Renal cortical epithelial cell (primary cell): ENCODE measurements at places on chromosomes 3 and 15. TPM values are rescaled to one million over a fixed set of nuclear protein-coding genes. Genes with fewer than 3 reads are reported as not detected.

GRCh38 chr3:142225885-142226215 is 465 bp upstream of the GK5 start:
- no peak for DNase-seq

GRCh38 chr3:144875211-144875610 is 903.6 kb downstream of the DIPK2A start:
- DNase-seq = no peak

DNA sequence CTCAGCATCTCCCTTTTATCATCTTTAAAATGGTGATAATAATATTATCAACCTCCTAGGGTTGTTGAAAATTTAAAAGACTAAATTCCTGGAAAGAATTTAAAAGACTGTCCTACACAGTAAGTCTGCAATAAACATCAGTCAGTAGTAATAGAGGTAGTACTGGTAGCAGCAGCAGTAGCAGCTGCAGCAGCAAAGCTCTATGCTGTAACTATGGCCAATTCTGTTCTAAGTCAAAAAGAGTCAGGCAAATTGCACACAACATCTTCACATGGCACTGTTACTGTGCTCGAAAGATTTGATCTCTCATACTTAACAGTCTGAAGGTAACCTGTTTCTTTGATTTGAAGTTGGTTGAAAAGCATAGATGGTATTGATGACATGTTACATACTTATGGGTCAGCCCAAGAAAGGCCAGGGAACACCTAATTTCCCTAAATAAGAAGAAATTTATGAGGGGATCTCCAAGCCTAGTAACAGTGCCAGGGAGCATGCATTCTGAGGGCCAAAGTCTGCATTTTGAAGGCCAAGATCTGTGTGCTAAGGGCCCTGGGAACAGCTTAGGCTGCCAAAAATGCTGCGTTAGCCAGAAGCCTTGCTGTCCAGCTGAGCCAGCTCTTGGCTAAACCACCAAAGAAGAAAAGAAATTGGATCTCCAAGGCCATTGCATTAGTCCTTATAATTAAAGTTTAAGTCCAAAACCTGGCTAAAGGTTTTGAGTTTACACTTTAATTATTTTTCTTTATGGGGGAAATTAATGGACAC is 68.2 kb downstream of the SIDT1 start:
- no peak for DNase-seq

DNA sequence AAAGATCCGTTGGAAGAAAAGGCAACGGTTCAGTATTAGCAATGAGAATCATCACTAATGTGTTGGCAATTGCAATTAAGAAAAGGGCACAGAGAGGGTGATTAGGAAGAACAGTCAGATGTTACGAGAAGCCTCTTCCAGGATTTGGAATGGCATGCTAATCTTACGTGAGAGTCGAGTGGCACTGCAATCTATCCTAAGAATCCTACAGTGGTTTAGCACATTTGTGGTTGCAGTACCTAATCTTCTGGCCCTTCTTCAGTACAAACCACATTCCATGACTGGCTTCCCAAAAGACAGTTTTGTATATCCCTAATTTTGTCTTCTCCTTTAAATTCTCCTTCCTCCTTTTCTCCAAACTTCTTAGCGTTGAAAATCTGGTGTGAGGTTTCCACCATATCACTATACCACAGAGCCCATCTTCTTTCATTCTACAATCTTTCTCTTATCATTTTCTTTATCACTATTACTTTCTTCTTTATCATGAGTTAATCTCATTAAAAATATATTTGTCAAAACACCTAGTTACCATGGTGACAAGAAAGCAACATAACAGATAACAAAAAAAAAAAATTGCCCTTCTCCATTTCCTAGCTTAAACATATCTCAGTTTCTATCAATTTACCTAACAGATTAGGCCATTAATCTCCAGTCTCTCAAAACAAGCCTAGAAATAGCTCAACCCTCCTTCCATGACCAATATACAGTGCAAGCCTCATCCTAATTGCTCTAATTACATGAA is 60.1 kb downstream of the IGSF11 start:
- DNase-seq = no peak

GRCh38 chr15:70466305-70466704 is 297.1 kb downstream of the UACA start:
- DNase-seq = no peak

DNA sequence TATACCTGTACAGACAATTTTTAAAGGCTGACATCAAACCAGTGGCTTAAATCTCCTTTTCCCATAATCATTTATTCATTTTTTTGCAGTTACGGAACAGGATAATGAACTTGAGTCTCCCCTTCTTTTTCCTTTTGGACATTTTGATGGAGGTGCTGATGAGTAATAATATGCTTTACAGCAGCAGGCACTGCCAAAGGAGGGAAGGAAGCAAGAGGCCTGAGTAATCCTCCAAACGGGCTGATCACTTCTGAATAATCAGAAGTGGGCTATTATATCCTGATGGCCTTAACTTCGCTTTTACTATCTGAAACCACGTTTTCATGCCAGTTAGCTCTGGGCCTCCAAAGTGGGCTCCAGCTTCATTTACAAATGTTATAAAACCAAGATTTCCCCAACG is 527.2 kb downstream of the FOXP1 start:
- DNase-seq = peak; percentile 27

- peak; percentile 63 for DNase-seq
Measured at GRCh38 chr3:108296239-108296638, at the start of gene HHLA2. HHLA2 (plus strand) TSS chr3:108296548; CDS start chr3:108351814, 55,266 bp downstream.

DNA sequence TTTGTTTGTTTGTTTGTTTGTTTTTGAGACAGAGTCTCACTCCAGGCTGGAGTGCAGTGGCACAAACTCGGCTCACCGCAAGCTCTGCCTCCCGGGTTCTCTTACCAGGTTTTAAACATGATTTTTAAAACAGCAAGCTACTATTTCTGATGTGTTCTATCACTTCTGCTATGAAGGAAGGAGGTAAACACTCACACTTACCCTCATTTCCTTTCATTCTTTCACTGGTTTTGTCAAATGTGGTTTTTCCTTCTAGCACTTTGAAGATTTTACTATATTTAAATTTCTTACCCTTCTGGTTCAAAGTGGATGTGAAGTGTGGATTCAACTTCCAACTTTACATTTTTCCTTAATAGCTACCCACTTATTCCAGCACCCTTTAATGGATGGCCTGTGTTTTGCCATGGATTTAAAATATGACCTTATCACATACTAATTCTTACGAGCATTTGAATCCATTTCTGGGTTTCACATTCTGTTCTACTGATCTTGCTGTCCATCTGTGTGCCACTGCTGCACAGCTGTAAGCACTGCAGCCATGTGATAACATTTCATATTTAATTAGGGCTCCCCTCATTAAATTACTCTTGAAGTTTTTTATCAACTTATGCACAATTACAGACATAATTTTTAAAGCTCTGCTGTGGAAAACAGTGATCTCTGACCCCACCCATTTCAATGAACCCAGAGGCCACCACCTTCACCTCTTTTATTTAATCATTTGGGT is 42.3 kb downstream of the TXNRD3 start:
- DNase-seq = no peak

NPTN gene
- total RNA-seq = 158 and 262 TPM in 2 replicates

SLC51B gene
- total RNA-seq = 0.15 TPM in 1 of 2 replicates, not detected in the other

TRPM1 gene
- not detected in 2 replicates for total RNA-seq
